Chondrocyte (in vitro differentiated cells): ENCODE measurements at places on chromosomes 6 and 20.

DNA sequence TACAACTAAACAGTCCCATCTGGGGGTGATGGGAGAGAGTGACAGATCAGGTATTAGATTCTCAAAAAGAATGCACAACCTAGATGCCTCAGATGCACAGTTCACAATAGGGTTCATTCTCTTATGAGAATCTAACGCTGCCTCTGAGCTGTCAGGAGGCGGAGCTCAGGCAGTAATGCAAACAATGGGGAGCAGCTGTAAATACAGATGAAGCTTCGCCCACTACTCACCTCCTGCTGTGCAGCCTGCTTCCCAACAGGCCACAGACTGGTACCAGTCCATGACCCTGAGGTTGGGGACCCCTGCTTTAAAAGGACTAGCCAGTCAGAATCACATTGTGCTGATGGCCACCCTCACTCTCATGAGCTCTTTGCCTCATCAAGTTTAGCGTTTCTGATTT is 247.0 kb upstream of the KCNQ5 start:
- DNase-seq: no peak
- no peak overlapping the region for H3K4me3 ChIP-seq
- H3K4me1 ChIP-seq: peaks cover 10% of the 10 kb centered on the region
- no peaks in the 10 kb centered on the region for H3K27me3 ChIP-seq
- no peak overlapping the region for H3K27ac ChIP-seq

DNA sequence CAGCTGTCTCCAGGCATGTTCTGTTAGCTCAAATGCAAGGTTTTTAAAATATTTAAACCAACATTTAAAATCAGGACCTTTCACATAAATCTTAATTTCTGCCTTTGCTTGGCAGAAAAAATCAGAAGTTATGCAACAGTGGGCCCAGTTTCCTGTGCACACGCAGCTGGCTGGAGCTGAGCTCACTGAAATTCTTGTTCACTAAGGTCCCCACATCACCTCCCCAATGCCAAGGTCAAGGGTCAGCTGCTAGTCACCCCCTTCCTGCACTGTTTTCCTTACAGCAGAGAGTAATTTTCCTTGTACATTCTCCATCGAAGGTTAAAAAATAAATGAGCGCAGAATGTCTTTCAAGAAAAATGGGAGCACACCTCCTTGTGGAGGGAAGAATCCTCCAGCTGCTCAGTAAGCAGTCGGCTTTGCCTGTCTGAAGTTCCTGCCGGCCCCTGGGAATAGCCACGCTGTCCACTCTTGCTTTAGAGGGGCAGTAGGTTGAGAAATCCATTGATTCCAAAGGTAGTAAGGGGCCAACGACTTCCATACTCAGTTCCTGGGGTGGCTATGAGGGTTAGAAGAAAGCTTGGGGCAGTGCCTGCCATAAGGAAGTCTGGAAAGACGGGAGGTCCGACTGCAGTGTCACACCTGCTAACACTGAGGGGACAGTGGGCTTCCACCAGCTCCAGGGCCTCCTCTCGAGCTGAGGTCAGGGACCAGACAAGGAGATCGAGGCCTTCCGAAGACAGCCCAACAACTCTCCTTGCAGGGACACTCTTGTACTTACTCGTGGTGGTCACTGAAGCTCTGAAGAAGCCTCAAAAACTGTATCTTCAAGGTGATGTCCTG is 56.8 kb downstream of the MYH7B start:
- peaks cover 14% of the 10 kb centered on the region for H3K4me1 ChIP-seq
- H3K27me3 ChIP-seq: no peaks in the 10 kb centered on the region
- H3K4me3 ChIP-seq: no peak overlapping the region
- H3K27ac ChIP-seq: no peak overlapping the region
- DNase-seq: peak; percentile 51

DNA sequence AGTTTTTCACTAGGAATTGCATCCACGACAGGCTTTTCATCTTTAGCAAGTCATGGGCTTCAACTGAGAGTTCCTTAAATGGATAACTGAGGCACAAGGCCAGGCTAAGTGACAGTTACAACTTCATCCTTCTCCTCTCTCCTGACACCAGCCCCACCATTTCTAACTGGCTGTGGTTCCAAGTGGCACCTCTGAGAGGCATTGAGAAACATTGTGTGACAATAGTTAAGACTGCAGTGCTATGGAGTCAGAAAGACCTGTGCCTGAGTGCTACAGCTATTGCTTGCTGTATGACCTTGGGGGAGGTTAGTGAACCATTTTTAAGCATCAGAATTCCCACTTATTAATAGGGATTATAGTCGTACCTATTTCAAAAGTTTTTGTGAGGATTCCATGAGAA is 26.2 kb upstream of the MLIP start:
- H3K27ac ChIP-seq: no peak overlapping the region
- no peak for DNase-seq
- no peaks in the 10 kb centered on the region for H3K36me3 ChIP-seq
- peaks cover 15% of the 10 kb centered on the region for H3K4me1 ChIP-seq
- H3K4me3 ChIP-seq: no peak overlapping the region

DNA sequence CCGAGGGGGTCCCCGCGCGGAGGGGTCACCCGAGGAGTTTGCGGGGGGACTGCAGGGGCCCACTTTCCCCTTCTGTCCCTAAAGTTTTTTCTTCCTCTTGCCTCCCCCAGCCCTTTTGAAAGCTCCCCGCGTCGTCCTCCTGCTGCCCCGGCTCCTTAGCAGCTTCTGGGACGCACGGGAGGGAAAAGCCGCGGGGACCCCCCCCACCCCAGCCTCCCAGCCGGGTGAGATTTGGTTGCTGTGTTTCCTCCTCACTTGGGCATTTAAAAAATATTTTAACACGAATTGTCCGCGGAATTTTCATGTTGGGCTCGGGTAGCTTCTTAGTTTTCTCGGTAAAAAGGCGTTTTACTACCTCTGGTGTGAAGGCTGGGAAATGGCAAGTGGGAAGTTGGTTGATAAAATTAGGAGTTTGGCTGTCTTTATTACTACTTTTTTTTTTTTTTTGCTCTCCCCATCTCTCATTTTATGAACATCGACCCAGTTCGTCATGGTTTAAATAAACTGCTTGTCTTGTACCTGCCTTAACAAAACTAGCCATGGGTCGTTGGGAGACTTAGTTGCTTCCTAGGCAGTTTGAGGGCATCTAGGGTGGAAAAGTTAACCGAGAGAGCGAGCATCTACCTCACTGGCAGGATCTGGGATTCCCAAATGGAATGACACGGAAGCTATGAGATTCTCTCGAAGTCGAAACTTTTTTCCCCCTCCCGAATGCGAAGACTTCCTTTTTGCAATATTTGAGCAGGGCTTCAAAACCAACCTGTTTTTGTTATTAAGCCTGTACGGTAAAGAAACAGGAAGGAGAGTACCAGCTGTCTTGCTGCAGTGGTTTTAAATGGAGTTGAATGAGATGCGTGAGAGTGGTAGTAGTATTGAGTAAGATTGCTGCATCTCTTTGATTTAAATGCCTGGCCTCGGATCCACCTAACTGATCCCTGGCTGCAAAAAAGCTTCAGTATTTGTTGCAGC is 868 bp downstream of the NCOA3 start:
- peak overlapping the region; percentile 96 for H3K27ac ChIP-seq
- peaks cover 44% of the 10 kb centered on the region for H3K4me1 ChIP-seq
- H3K27me3 ChIP-seq: no peaks in the 10 kb centered on the region
- H3K36me3 ChIP-seq: no peaks in the 10 kb centered on the region

DNA sequence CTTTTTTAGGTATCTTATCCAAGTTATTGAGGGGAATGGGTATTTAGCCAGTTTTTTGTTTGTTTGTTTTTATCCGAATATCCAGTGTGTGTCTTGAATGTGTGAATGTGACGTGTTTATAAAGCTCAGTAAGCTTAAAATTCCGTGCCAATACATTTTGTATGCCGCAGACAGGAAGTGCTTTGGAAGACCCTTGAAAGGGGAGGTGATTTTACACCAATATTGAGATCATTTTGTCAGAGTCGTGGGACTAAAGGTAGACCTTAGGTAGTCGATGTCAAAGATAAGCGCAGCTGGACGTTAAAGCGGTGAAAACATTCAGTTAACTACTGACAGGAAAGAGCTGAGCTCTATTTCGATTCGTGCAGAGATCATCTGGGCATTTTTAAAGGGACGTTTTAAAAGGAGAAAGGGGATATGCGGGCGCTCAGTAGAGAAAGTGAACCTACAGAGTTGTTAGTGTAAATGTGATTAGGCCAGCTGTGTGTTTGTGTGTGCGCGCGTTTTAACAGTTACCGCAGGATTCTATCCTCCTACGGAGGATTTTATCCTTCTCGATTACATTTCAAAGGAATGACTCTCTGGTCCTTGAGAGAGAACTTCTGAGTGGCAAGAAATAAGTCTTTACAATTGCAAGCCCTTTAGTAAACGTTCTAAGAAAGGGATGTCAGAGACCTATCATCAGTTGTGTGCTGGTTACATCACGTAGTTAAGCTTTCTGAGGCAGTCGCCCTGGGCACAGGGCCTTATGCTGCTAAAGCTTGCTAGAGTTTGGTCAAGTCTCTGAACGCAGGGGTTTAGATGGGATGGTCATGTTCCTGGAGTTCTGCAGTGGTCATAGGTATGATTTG is 625 bp upstream of the ECHDC1 start:
- H3K4me3 ChIP-seq: no peak overlapping the region
- H3K4me1 ChIP-seq: peaks cover 3% of the 10 kb centered on the region
- no peak overlapping the region for H3K27ac ChIP-seq
- H3K27me3 ChIP-seq: no peaks in the 10 kb centered on the region
- H3K36me3 ChIP-seq: no peaks in the 10 kb centered on the region

DNA sequence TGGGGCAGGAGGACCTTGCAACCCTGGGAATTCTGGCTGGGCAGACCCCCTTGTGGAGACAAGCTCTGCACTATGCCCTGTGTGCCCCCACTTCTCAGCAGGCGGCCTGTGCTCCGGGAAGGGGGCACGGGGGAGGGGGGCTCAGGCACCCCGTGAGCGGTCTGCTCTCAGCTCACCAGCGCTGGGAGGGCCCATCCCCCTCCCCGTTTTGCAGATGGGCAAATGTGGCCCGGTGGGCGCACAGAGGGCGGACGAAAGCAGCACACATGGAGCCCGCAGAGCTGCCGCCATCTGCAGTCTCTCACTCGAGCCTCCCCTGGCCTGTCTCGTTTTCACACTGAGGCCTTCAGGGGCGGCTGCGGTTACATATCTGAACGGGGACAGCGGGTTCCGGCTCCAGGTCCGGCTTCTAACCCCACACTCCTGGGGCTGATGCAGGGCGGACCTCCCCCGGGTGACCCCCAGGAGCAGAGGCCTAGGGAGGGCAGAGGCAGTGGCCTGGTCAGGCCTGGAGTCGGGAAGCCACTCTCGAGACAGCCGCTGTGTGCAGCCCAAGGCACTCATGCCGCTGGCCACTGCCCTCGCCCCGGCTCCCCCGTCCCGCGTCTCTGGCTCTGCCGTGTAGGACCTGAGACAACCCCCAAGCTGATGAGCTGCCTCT is 13.9 kb downstream of the CHRNA4 start:
- peaks cover under 1% of the 10 kb centered on the region for H3K36me3 ChIP-seq

GRCh38 chr20:62402456-62403150 is 4.5 kb downstream of the CABLES2 start:
- H3K27ac ChIP-seq: no peak overlapping the region
- no peaks in the 10 kb centered on the region for H3K27me3 ChIP-seq
- H3K4me1 ChIP-seq: peaks cover 11% of the 10 kb centered on the region
- no peak for DNase-seq

DNA sequence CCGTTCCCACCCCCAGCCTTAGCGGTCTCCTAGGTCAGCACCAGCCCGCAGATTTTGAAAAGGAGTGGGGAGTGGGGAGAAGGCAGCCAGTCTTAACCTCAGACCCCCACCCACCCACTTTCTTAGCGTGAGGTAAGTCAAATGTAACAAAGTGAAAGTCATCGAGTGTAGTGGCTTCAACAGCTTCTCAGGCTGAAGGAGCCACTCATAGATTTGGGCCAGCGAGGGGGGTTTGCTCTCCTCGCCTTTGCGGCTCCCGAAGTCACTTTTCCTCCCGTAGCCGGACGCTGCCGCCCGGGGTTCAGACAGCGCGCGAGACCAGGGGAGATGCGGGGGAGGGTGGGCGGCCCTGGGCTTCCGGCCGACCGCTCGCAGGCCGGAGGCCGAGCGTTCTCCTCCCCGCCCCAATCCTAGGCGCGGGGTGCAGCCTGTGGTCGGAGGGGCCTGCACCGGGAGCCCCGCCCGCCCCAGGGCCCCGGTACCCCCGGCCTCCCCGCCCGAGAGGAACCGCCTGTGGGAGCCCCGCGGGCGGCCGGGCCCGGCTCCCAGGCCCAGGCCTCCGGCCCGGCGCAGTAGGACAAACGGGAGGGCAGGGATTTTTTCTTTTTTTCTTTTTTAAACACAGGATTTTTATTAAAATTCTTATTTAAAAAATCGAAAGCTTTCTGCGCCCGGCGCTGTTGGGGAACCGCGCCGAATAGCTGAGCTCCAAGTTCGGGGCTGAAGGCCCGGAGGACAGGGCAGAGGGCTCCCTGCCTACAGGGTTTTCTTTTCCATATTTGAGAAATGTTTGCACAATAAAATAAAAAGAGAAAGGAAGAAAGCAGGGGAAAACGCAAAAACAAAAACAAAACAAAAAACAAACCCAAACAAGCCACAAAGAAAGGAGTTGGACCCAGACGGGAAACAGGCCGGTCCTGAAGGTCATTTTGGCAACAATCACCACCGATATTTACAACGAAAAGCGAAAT is 3.2 kb downstream of the NKX2-2 start:
- H3K27me3 ChIP-seq: peaks cover 68% of the 10 kb centered on the region
- H3K4me3 ChIP-seq: peak overlapping the region; percentile 66
- peaks cover 2% of the 10 kb centered on the region for H3K36me3 ChIP-seq
- H3K27ac ChIP-seq: no peak overlapping the region
- DNase-seq: no peak
- H3K4me1 ChIP-seq: peaks cover 37% of the 10 kb centered on the region

DNA sequence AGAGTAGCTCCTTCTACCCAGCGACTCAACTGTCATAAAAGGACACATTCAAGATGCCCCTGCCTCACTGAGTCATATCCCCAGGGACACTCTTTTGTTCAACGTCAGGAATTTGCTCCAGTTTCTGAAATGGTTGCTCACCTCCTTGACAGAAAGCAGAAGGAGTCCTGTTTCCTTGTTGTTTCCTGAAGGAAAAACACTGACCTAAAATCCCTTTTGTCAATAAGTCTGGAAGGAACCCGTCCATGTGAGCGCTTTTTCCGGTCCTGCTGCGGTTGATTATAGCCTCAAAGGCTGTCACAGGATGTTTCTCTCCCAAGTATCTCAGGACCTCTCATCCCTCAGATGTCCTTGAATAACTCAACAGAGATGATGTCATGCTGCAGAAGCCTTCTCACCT is 113.6 kb upstream of the PLEKHG1 start:
- H3K4me1 ChIP-seq: no peaks in the 10 kb centered on the region
- H3K36me3 ChIP-seq: no peaks in the 10 kb centered on the region
- no peak overlapping the region for H3K4me3 ChIP-seq

- no peaks in the 10 kb centered on the region for H3K4me1 ChIP-seq
- DNase-seq: no peak
- no peak overlapping the region for H3K27ac ChIP-seq
Measured at GRCh38 chr20:35625584-35626385, 10.2 kb downstream of the SPAG4 start.

DNA sequence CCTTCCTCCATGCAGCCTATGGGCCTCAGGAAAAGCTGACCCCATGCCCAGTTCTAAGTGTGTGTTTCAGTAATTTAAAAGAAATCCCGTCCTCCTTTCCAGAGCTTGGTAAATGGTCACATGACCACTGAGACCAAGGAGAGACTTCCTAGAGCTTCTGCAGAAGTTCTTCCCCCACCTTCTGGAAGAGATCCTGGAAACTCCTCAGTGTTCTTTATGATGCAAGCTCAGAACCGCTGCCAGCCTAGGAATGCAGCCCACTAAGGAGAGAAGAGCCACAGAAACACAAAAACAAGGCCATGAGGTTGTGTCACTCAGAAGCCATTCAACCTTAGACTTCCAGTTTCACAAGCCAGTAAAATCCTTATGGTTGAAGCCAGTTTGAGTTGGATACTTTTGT is 348.4 kb downstream of the TPBG start:
- H3K4me3 ChIP-seq: no peak overlapping the region
- peaks cover 16% of the 10 kb centered on the region for H3K27me3 ChIP-seq
- H3K27ac ChIP-seq: no peak overlapping the region
- peaks cover 2% of the 10 kb centered on the region for H3K36me3 ChIP-seq
- DNase-seq: no peak
